ENCODE measurements at places on chromosomes 6 and 20. TPM values are rescaled to one million over a fixed set of nuclear protein-coding genes. Genes with fewer than 3 reads are reported as not detected.
A peak's percentile ranks its signal among the peaks of the same experiment; 100 is the strongest.

The ARID1B gene
- total RNA-seq, result 62.7 TPM

The PTK6 gene
- total RNA-seq, result 1.2 TPM

The KCNK5 gene
- 9.2 TPM for total RNA-seq

The WFDC2 gene
- total RNA-seq, result not detected

The POPDC3 gene
- not detected for total RNA-seq

DNA sequence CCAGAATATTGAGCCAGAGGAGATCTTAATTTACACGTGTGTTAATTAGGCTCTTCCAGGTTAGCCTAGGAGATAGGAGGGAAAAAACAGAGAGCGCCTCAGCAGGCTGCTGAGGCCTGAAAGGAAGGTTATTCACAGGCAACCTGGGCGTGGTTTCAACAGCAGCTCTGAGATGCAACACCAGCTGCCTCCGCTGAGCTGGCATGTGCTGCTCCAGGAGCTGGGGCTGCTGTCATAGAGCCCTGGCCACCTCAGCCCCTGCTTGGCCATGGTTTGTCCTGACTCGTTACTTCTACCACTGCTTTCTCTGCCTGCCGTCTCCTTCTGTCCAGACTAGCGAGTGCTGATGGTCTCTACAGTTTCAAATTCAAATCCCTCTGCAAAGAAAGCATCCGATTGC, 32.4 kb upstream of the RPP40 start:
- H3K27ac ChIP-seq, result no peak overlapping the region
- peaks cover 7% of the 10 kb centered on the region for H3K4me1 ChIP-seq
- no peaks in the 10 kb centered on the region for H3K36me3 ChIP-seq
- DNase-seq, result no peak
- no peaks in the 10 kb centered on the region for H3K27me3 ChIP-seq

- no peak for DNase-seq
- peaks cover 71% of the 10 kb centered on the region for H3K27me3 ChIP-seq
- no peak overlapping the region for H3K27ac ChIP-seq
- no peaks in the 10 kb centered on the region for H3K4me1 ChIP-seq
Measured at GRCh38 chr20:59392736-59393135, 92.3 kb downstream of the EDN3 start.

DNA sequence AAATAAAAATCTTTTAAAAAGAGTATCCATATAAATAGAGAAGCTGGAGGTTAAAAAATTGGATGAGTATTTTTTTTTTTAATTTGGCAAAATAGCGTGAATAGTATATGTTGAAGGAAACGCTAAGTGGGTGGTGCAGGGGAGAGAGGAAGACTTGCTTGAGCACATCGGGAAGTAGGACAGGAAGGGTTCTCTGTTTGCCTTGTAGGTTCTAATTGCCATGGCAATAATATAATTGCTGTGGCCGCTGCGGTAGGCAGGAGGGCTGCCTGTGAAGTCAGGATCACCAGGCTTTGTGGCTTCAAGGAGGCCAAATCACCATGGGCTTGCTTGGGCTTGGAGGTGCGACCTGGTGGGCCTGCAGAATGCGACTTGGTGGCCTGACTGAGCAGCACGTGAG, 35.1 kb downstream of the IGF2R start:
- H3K27me3 ChIP-seq, result no peaks in the 10 kb centered on the region
- H3K36me3 ChIP-seq, result no peaks in the 10 kb centered on the region
- no peak for DNase-seq
- no peak overlapping the region for H3K27ac ChIP-seq
- peaks cover 35% of the 10 kb centered on the region for H3K4me1 ChIP-seq
- H3K4me3 ChIP-seq, result no peak overlapping the region

DNA sequence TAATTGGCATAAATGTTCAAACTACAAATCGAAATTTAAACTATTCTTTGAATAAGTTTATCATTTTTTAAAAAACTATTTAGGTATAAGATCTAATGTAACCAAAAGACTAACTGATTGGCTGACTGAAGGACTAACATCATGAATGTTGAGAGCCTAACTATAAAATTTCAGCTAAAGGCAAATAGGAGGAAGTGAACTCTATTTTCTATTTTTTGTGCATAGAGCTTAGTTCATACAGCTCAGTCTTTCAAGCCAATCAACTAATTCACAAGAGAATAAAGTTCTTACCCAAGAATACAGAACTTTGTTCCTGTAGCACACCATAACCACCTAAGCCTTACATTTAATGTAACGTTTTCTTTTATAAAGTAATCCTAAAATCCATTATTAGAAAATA, 46.3 kb upstream of the STXBP5 start:
- H3K36me3 ChIP-seq, result no peaks in the 10 kb centered on the region
- DNase-seq, result no peak
- no peaks in the 10 kb centered on the region for H3K4me1 ChIP-seq
- no peak overlapping the region for H3K27ac ChIP-seq
- H3K4me3 ChIP-seq, result no peak overlapping the region

GRCh38 chr6:31299511-31299910, 27.6 kb upstream of the HLA-C start:
- no peak overlapping the region for H3K4me3 ChIP-seq
- H3K4me1 ChIP-seq, result no peaks in the 10 kb centered on the region
- peaks cover 4% of the 10 kb centered on the region for H3K27me3 ChIP-seq
- no peak overlapping the region for H3K27ac ChIP-seq

DNA sequence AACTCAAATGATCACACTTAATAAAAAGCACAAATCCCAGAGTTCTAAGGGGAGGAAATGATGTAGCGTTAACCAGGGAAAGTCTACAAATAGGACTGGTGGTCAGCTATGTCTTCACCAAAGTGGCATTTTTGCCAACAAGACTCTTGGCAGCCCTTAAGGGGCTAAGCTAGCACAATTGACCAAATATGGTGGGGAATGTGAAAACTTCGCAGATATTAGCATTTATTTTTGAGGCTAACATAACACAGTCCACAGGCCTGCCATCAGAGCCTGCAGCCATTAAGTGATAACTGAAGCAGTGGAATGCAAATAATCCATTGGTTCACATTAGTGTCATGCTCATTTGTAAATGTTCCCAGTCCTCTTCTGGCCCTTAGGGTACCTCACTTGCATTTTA, 274.6 kb downstream of the FOXC1 start:
- H3K27me3 ChIP-seq, result no peaks in the 10 kb centered on the region
- H3K4me1 ChIP-seq, result no peaks in the 10 kb centered on the region
- H3K27ac ChIP-seq, result no peak overlapping the region
- no peak overlapping the region for H3K4me3 ChIP-seq
- no peaks in the 10 kb centered on the region for H3K36me3 ChIP-seq

DNA sequence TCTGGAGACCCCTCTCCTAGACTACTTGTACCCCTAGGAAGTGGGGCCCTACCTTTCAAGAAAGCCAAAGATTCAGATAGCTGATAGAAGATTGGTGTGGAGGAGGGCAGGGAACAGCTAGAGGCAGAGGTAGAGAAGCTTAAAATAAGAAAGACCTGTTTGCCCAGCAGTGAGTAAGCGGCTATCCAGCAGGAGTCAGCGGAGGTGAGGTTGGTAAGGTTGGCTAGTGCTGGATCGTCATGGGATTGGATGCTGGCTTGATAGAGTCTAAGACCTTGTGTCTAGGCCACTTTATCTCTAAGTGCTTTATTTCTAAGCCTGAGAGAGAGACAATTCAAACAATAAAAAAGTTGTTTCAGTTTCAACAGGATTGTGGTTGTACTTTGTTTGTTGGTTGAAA, 19.1 kb downstream of the ANKS1A start:
- no peaks in the 10 kb centered on the region for H3K4me1 ChIP-seq
- no peak overlapping the region for H3K4me3 ChIP-seq
- no peak overlapping the region for H3K27ac ChIP-seq
- DNase-seq, result no peak
- H3K27me3 ChIP-seq, result no peaks in the 10 kb centered on the region
- H3K36me3 ChIP-seq, result no peaks in the 10 kb centered on the region

GRCh38 chr6:109718991-109719390, 27.9 kb downstream of the FIG4 start:
- no peak for DNase-seq
- no peak overlapping the region for H3K4me3 ChIP-seq
- no peak overlapping the region for H3K27ac ChIP-seq
- no peaks in the 10 kb centered on the region for H3K27me3 ChIP-seq
- peaks cover 11% of the 10 kb centered on the region for H3K4me1 ChIP-seq

- no peaks in the 10 kb centered on the region for H3K36me3 ChIP-seq
- H3K4me1 ChIP-seq, result peaks cover 3% of the 10 kb centered on the region
- DNase-seq, result peak; percentile 19
- no peak overlapping the region for H3K4me3 ChIP-seq
Measured at GRCh38 chr6:166996406-166996805, 2.8 kb upstream of the CEP43 start.

DNA sequence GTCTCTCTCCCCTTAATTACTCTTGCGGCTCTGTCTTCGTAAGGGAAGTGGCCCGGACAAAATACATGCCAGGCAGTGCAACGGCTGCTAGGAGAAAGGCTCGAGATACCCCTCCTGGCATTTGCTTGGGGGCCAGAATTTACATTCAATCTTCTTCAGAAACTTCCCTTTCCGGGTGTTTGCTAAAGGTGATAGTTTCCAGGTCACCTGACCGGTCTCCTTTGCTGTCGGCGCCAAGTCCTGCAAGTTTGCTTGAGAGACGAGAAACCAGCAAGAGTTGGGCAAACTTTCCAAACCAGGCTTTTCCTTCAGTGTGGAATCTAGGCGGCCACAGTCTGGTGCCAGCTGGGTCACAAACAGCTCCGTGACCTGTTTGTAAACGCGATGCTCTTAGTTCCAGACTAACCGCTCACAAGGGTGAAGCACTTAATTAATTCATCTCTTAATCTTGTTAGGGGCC, 563 bp upstream of the SRSF3 start:
- no peaks in the 10 kb centered on the region for H3K27me3 ChIP-seq
- peaks cover 29% of the 10 kb centered on the region for H3K4me1 ChIP-seq
- no peak for DNase-seq
- peaks cover 15% of the 10 kb centered on the region for H3K36me3 ChIP-seq

DNA sequence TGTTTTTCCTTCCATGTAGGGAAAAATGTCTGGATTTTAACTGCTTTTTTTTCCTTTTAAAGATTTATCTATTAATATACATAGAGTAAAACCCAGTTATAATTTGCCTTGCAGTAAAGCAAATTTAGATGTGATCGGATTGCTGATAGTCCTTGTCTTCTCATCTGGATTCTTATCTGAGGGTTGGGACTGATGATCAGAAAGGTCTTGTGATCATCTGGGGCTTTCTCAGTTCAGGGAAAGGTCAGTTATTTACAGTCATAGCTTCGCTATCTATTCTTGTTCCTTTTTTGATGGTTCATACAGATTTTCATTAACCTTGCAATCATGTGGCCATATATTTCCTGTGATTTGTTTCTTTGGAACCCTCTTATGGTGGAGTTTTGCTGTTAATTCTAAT, 63.8 kb upstream of the CLDN20 start:
- H3K27me3 ChIP-seq, result no peaks in the 10 kb centered on the region
- no peak for DNase-seq
- H3K36me3 ChIP-seq, result no peaks in the 10 kb centered on the region
- no peak overlapping the region for H3K27ac ChIP-seq
- peaks cover 4% of the 10 kb centered on the region for H3K4me1 ChIP-seq

GRCh38 chr20:44961011-44961869, 1.0 kb upstream of the TOMM34 start:
- no peaks in the 10 kb centered on the region for H3K27me3 ChIP-seq
- H3K4me1 ChIP-seq, result peaks cover 30% of the 10 kb centered on the region
- no peak for DNase-seq

DNA sequence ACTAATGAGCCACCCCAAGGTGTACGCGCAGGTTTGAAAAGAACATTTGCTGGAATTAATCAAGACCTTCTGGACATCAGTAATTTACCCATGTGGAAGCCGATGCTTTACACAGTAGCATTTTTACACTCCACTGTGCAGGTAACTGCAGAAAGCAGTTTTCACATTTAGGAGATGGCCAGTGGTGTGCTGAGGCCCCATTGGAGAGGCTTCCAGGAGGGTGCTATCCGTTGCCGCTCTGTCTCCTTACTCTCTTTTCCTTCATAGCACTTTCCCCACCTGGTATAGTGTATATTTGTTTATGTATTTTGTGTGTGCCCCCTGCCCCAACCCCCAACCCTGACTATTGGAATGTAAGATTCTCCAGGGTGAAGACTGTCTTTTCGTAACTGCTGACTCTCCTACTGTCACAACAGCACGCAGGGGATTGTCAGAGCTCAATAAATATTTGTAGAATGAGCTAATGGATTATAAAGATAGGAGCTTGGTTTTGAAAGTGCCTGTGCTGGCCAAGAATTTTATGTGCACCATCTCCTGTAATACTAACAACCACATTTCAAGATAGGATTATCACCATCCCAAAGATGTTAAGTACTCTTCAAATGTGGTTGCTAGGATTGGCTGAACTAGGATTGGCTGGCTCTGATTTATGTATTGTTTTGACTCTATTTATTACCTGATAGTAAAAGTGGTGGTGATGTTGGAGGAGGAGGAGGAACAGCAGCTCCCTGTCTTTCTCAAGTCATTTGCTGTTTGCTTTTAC, 74.0 kb upstream of the GLP1R start:
- no peak overlapping the region for H3K27ac ChIP-seq
- no peak overlapping the region for H3K4me3 ChIP-seq
- no peak for DNase-seq
- no peaks in the 10 kb centered on the region for H3K4me1 ChIP-seq
- no peaks in the 10 kb centered on the region for H3K27me3 ChIP-seq
- H3K36me3 ChIP-seq, result no peaks in the 10 kb centered on the region

DNA sequence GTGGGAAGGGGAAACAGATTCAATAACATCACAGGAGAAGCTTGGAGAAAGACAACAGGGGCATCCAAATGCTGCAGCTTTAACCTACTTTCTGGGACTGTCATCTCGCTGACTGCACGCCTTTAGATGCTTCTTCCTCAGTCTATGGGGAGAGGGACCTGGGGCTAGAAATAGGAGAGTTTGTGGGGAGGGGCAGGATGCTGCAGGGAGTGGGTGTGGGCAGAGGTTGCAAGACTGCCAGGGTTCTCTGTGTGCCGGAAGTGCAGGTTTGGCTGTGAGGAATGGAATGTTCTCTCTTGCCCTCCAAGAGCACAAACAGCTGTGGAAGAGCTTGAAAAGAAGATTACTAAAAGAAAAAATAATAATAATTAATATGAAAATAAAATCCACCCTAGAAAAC, 93.2 kb downstream of the FOXO3 start:
- peaks cover 100% of the 10 kb centered on the region for H3K4me1 ChIP-seq
- H3K27me3 ChIP-seq, result no peaks in the 10 kb centered on the region
- DNase-seq, result no peak
- peak overlapping the region; percentile 89 for H3K27ac ChIP-seq
- no peaks in the 10 kb centered on the region for H3K36me3 ChIP-seq

GRCh38 chr6:125203395-125203794, 49.8 kb downstream of the TPD52L1 start:
- no peak overlapping the region for H3K4me3 ChIP-seq
- no peak overlapping the region for H3K27ac ChIP-seq
- DNase-seq, result no peak
